ENCODE measurements at places on chromosomes 7 and 10.

DNA sequence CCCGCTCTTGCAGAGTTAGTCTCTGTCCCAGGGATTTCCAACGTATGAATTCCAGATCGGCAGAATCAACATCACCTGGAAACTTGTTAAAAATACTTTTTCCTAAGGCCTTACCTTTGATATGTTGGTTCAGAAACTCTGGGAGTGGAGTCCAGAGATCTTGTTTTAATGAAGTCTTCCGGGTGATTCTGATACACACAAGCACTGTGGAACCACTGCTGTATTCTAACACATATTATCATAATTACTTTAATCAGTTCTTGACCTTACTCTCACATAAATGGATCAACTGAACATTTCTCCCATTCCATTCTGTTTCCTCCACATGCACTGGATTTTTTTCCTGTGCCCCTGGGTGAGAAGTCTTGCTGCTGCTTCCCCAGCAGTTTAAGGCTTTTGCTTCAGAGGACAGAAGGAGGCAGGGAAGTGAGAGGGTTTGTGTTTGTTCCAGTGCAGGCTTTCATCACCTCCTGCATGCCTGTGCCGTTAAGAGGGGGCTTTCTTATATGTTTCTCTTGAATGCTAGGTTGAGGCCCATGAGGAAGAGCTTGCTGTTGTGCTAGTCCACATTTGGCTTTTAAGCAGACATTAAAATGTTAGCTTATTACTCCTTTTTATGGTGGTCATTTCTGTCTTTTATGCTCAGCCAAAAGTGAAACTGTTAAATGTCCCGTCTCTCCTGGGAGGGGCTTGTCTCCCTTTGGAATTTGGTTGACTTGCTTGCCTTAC lies 32.4 kb downstream of the CCSER2 start:
- DNase-seq: no peak

- no peak for DNase-seq
Observed at GRCh38 chr10:124539935-124540641, 78.5 kb downstream of the LHPP start.

DNA sequence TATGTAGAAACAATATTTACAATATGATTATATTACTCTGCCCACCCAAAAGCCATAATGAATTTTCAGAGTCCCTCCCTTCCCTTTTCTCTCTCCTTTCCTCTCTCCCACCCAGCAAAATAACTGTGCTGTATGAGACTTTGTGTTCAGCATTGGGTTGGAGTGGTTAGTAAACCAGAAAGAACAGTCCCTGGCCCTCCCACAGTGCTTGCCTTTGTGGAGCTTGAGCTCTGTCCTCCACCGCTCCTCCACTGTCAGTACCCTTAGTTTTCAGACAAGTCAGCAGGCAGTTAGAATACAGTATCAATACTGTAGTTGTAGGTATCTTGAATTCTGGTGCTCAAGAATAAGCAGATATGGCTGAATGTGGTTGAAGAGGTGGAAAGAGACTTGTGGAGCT lies 92.7 kb downstream of the CDK14 start:
- no peak for DNase-seq

GRCh38 chr7:45268013-45268412 lies 110.4 kb downstream of the RAMP3 start:
- no peak for DNase-seq

DNA sequence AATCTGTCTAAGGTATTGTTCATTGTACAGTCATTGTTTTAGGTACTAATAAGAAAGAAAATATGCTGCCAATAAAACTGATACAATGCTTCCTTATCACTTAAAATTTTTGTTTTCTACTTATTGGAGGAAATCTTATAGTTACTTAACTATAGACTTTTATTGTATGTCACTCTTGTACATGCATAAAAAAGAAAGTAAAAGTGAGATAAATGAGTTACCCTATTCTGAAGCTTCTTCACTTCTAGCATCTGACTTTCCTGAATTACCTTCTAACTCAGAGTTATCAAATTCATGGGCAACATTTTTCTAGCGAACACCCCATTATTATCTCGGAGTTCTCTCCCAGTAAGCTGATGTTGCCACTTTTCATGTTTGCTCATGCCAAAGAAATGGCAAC lies 504.9 kb downstream of the SH2D4B start:
- DNase-seq: no peak

- DNase-seq: no peak
Observed at GRCh38 chr7:144548556-144548955, 145.1 kb upstream of the NOBOX start.

- DNase-seq: no peak
Observed at GRCh38 chr10:3901370-3901769, 116.4 kb upstream of the KLF6 start.

DNA sequence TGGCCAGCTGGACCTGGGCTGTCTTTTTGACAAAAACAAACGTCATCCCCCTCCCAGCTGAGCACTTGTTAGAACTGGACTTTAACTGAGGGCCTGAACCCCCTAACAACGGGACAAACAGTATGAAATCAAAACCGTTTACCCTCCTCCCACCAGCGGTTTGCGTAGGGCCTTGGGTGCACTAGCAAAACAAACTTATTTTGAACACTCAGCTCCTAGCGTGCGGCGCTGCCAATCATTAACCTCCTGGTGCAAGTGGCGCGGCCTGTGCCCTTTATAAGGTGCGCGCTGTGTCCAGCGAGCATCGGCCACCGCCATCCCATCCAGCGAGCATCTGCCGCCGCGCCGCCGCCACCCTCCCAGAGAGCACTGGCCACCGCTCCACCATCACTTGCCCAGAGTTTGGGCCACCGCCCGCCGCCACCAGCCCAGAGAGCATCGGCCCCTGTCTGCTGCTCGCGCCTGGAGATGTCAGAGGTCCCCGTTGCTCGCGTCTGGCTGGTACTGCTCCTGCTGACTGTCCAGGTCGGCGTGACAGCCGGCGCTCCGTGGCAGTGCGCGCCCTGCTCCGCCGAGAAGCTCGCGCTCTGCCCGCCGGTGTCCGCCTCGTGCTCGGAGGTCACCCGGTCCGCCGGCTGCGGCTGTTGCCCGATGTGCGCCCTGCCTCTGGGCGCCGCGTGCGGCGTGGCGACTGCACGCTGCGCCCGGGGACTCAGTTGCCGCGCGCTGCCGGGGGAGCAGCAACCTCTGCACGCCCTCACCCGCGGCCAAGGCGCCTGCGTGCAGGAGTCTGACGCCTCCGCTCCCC lies at the start of gene IGFBP1:
Gene IGFBP1 (plus strand): TSS at position 304 of the 808 bp plus-strand sequence. CDS start 165 bp downstream, at position 469.
- peak; percentile 57 for DNase-seq

DNA sequence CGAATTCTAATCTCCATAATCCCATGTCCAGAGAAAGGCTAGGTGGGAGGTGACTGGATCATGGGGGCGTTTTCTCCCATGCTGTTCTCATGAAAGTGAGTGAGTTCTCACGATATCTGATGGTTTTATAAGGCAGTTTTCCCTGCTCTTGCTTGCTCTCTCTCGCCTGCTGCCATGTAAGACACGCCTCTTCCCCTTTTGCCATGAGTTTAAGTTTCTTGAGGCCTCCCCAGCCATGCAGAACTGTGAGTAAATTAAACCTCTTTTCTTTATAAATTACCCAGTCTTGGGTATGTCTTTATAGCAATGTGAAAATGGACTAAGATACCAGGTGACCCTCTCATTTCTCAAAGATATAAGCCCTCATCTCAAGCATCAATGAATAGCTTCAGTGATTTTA lies 1.1 kb upstream of the ACTA2 start:
- no peak for DNase-seq

- no peak for DNase-seq
Observed at GRCh38 chr7:47873762-47874161, 74.5 kb downstream of the PKD1L1 start.

- no peak for DNase-seq
Observed at GRCh38 chr10:102434394-102435132, 2.2 kb upstream of the CUEDC2 start.

GRCh38 chr7:6026820-6027311 lies 4.3 kb upstream of the ANKRD61 start:
- no peak for DNase-seq

DNA sequence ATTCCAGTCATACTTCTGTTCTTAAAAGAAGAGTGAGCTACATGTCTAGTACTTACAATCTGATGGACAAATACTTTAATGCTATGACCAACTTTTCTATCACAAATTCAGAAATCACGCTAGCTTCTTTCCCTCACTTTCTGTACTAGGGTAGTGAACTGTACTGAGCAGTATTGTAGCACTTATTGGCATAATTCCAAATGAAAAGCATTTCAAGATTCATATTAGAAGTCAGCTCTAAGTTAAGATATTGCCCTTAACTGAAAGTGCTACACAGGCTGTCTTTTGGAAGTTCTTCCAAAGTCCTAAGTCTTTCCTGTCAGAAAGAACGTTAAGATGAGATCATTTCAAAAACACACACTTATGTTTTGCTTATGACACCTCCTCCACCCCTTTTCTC lies 13.4 kb downstream of the P4HA1 start:
- no peak for DNase-seq

GRCh38 chr10:127883516-127883915 lies 9.2 kb downstream of the CLRN3 start:
- no peak for DNase-seq

GRCh38 chr10:47322300-47323061 lies at the start of gene GDF2:
TSS of gene GDF2 (plus strand) at chr10:47322454. CDS start at chr10:47322669, 215 bp downstream.
- DNase-seq: peak; percentile 65

DNA sequence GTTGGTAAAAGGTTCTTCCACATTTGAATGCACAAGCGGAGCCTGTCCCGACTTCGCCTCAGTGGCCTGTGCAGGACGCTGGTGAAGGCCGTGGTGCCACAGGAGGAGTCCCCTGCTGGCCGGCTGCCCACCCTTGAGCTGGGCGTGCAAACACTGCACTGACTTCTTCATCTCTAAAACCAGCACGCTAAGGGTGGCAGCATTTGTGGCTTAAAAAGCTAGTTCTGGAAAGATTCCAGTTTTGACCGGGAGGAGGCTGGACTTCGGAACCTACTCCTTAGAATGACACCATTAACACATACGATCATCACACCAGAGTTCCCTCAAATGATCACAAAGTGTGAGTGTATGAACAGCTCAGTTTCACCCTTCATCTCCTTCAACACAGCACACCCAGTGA lies 102.4 kb downstream of the SMURF1 start:
- no peak for DNase-seq

GRCh38 chr7:123872908-123873307 lies 27.9 kb downstream of the HYAL4 start:
- no peak for DNase-seq

DNA sequence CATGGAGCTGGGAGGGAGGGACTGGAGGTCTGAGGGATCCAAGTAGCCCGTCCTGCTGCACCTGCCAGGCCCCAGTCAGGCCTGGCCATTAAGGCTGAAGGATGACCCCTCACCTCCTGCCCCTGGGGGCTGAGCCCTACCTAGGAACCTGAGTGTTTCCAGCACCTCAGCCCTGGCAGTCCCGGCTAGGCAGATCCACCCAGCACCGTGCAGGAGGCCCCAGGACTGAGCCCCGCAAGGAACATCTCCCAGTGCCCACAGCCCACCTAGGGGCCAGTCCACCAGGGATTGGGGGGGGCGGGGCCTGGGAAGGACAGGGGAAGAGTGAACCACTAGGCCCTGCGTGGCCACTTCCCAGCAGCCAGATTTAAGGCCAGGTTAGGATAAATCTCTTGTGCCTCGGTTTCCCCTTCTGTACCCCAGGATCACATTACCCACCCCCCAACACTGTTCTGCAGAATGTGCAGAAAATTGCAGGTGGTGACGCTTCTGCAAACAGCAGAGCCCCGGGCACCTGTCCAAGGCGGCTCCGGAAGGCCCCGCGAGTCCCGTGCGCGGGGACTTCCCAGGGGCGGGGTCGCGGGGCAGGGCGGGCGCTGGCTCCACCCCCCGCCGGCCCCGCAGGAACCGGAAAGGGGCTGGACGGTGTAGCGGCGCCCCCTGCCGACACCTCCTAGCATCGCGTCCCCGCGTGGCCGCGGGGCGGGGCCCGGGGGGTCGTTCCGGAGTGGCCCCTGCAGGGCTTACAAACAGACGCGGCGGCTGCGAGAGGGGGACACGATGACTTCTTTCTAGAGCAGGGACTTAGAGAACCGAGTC lies 55.9 kb downstream of the PWWP2B start:
- no peak for DNase-seq

DNA sequence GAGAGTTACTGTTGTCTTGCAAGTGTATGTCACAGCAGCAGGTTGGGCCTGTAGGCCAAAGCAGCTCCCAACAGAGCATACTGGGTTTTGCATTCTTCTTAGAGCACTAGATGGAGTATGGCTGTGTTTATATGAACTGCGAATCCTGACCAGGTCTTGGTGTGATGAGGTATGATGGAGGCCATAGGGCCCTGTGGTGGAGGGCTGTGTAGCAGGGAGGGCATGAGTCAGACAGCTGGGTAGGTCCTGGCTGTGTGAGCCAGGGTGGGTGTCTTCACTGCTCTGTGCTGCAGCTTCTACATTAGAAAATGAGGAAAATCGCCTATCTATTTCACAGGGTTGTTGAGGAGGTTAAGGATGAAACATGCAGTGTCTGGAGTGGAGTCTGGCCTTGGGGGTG lies 124.2 kb downstream of the BUB3 start:
- DNase-seq: peak; percentile 35

- DNase-seq: no peak
Observed at GRCh38 chr7:1745018-1745532, 75.0 kb downstream of the ELFN1 start.

DNA sequence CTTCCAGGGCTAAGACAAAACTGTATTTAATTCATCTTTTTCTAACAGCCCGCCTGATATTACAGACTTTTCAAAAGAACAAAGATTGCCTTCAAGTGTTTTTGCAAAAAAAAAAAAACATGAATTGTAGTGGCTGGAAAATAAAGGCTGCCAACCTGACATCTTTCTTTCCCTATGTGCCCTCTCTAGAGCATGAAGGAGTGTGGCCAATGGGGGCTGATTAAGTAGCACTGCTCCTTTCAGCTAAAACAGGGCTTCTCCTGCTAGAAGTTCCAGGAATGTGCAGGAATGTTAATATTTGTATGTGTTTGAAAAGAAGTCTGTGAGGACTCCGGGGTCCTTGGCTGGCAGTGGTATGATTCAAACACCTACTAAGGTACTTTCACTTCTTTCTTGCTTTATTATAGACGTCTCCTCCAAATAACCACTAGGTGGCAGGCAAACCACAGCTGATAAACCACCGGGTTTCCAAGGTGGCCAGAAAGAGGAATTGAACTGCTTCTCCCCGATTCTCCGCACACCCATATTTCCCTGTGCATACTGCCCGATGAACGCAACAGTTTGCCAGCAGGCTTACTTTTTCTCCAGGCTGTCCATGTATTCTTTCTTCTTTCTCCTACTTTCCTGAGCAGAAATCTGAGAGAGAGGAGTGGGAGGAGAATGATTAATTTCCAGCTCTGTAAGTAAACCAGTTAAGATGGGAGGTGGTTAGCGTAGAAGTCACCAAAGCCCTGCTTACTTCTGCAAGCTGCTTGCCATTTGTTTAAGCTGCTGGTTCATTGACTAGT lies 56.8 kb upstream of the DGKI start:
- no peak for DNase-seq

- no peak for DNase-seq
Observed at GRCh38 chr10:4053940-4054339, 268.9 kb upstream of the KLF6 start.

Data from coronary artery (tissue), 2 donors.